ENCODE measurements at places on chromosomes 7 and 10.

DNA sequence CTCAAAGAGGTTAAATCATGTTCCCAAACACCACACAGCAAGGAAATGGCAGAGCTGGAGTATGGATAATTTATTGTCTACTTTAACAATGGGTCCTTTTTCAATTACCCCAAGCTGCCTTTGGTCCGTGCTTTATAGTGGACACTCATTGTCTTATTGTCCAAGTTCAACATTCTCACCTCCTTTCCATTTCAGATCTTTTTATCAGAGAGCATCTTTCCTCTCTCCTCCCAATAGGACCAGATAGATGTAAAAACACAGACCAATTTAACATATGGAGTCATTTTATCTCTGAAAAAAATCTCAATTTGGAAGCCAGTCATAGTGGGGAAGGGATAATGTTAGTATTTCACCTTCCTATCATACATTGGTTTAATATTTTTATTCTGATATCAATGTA, 83.5 kb upstream of the WAC start:
- no peak for DNase-seq

- no peak for DNase-seq
These were observed 53.2 kb upstream of the SMNDC1 start for GRCh38 chr10:110357871-110358270.

DNA sequence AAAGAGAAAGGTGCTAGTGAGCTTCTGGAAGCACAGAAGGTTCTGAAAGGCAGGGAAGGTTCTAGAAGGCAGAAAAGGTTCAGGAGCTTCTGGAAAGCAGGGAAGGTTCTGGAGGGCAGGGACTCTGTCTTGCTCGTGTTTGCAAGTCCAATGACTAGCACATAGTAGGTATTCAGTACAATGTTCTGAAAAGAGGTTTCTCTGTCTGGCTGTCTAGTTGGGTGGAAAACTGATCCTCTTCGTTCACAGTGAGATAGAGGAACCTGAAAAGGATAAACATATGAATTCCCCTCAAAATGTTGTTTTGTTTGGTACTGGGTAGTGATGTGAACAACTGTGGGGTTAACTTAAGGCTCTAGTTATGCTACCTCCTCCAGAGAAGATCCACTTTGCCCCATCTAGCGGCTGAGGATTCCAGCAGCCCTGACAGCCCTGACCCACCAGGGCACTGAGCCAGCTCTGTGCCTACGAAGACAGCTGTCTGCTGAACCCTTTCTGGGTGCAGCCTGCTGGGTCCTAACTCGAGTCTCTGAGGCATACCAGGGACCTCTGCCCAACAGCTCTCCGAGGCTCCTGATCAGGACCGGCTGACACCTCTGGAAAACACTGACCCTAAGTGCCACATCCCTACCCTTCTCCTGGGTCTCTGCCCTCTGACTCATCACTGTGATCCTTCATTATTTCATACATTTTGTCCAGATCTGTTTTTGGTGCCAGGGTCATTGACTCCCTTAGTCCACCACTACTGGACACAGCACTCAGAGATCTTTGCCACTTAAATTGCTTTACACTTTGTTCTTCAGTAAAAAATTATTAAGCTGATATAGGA, 15.4 kb downstream of the PTPRN2 start:
- DNase-seq, result peak; percentile 27

DNA sequence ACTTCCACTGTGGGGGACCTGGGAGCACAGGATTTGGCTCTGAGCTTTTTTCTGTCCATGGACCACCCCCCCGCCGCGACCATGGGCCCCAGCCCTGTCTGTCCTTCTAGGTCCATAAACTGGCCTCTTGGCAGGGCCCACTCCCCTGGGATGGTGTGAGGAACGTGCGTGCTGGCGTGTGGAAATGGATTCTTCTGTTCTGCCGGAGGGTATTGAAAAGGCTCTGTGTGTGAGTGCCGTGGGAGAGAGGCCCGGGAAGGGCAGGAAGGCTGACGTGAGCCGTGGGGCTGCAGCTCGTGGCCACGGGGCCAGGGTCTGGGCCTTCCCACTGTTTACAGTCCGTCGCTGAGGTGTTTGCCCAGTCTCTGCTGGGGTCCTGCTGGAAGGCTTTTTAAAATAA, 123.7 kb downstream of the GRK5 start:
- DNase-seq, result no peak

GRCh38 chr7:136002802-136003201, 25.6 kb upstream of the MTPN start:
- DNase-seq, result no peak

DNA sequence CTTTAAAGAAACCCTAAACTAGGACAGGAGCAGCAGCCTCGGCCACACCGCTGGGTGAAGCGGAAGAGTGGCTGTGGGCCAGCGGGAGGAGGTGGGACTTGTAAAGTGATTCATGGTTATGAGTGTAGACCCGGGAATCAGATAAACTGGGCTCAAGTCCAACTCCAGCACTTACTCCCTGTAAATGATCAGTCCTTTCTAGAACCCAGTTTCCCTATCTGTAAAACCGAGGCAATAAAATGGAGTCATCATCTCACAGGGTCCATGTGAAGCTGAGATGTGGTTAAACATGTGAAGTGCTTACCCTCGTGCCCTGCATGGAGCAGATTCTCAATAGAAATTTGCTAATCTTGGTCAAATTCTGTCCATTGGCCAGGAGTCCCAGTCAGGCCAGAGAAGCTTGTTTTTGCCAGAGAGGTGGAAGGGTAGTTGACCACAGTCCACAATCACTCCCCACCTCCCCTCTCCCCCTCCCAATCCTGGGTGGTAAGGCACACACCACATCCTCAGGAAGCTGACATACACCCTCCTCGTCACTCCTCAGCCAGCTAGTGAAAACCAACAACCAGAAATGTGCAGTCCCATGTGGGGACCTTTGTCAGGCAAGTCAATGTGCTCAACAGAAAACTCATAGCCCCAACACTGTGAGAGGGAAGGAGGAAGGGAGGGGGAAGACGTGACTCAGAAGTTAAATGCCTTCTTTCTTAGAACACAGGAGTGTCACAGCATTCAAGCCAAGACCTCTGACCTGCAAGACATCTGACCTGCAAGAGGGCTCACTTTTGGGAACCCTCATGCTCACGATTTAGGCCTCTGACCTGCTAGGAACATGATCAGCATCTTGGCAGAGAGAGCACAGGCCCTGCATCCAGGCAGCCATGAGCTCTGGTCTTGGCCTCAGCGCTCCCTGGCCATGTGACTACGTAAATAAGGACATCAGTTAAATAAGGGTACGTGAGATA, 145.1 kb downstream of the PLXNA4 start:
- no peak for DNase-seq

DNA sequence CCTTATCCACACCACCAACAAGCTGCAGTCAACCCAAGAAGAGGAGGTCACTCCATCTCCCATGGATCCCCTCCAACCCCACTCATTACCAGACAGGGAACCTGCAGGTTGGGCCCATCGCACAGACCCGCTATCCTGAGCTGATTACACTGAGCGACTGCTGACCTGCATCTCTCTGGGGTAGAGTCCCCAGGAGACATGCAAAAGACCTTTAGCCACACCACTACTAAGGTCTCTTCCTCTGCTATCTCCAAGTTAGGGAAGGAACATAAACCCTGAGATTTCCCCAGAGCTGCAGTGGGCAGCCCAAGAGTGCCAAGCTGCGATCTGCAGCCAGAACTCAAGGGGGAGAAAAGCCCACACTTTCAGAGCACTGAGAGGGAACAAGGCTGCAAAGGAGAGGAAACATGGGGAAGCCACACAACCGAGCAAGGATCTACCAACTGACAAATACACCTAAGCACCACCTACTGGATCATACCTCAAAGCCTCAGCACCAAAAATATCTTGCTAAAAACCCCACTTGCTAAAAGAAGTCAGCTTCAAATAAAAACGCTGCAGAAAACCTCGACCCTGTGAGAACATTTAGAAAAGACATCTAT, 298.2 kb downstream of the SORCS1 start:
- no peak for DNase-seq

GRCh38 chr10:79287973-79288723, 59.1 kb upstream of the PPIF start:
- DNase-seq, result no peak
